Fibroblast of skin of right biceps (primary cell): ENCODE measurements at places on chromosomes 5 and 9.

DNA sequence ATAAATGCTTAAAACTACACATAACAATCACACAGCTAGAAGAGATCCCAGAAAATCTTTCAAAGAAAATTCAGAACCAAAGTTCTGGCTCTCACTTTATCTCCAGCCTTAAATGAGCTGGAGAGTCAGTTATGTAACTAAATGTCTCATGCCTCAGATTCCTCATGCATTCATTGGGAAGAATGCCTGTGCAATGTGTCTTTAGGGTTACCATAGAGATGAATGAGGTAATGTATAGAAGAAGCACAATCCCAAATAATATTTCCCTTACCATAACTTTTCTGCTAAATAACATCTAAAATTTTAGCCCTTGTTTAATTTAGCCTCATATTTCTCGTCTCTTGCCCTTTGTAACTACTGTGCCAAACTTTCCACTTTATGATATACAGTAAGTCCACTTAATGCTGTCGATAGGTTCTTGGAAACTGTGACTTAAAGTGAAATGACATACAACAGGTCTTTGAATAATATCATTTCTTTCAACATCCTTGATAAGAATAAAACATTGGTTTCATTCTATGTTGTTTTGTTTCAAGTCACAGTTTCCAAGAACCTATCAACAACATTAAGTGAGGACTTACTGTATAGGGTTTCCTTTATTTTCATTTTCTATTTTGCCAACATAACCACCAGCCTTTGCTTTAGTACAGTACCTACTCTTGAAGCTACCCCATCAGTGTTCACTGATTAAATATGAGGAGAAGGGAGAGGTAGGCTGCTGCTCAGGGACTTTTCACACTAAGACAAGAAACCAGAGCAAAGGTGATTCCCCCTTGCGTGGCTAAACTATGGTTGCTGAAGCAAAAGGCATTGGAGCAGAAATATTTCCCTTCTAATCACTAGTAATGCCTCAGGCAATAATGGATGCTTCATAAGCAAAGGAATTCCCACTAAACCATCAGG lies 295.7 kb upstream of the PTGER4 start:
- DNase-seq: peak; percentile 73

- no peak for DNase-seq
Measured at GRCh38 chr5:170634256-170634990, 130.6 kb downstream of the KCNIP1 start.

DNA sequence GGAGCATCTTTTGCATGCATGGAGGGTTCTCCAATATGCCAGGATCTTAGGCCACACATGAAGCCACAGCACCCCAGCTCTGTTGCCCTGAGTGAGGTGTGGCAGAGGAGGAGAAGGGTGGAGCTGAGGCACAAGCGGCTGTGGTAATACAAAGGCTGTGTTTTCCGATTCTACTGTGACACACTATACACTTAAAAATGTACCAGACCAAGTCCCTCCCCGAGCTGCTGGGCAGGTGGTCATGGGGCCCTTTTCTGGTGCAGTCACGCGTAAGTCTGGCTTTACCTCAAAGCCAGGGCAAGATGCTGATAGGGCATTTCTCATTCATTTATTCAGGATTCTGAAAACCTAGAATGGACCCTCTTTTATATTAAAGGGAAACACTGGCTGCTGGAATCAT lies 3.7 kb downstream of the ADGRV1 start:
- no peak for DNase-seq

- DNase-seq: no peak
Measured at GRCh38 chr5:60584304-60584703, 115.7 kb downstream of the DEPDC1B start.

GRCh38 chr5:117686926-117687325 lies 1112.3 kb upstream of the SEMA6A start:
- DNase-seq: no peak

- DNase-seq: no peak
Measured at GRCh38 chr5:87313216-87313615, 45.5 kb downstream of the RASA1 start.

GRCh38 chr5:106312360-106312759 lies 1358.4 kb downstream of the EFNA5 start:
- peak; percentile 73 for DNase-seq

- DNase-seq: peak; percentile 49
Measured at GRCh38 chr9:7640231-7640630, 159.3 kb downstream of the DMAC1 start.

DNA sequence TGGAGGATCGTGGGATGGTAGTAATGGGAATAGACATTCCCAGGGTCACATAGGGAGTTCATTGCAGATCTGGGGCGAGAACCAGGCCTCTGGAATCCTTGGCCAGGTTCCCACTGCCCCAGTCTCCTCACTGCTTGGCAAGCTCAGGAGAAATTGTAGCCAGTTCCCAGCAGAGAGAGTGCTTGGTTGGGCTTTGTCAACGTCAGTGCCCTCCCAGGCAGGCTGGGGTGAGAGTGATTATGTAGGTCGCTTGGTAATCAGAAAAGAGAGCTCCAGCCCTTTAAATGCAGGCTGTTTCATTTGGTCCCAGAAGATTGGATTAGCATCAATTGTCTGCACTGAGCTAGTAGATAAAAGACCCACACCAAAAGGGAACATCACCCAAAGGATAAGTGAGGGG lies 51.8 kb upstream of the GALNT10 start:
- peak; percentile 11 for DNase-seq

DNA sequence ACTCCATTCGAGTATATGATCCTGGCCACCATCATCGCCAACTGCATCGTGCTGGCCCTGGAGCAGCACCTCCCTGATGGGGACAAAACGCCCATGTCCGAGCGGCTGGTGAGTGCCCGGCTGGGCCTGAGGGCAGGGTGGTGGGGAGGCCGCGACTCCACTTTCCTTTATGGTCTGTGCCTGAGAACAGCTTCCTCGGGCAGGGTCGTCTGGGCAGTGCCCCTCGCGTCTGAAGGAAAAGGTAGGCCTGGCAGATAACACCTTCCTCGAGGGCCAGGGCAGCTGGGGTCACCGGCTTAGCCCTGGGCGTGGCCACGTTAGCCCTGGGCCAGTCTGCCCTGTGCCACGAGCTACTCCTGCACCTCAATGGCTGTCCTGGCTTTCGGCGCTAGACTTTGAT lies 1.5 kb downstream of the CACNA1B start:
- DNase-seq: no peak

DNA sequence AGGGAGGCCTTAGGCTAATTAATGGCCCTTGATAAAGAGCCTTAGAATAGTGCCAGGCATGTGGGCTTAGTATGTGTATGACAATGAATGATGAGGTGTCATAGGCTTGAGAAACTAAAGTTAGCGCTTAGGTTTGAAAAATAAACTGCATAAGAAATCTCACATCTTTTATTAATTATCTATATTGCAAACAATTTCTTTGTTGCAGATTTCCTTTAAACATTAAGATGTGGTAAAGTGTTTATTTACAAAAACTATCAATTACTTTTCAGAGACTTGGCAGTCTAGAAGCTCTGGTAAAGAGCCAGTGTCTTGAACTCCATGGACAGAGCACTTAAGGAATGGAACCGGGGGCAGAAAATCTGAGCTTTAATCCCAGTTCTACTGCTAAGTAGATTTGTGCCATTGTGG lies 23.1 kb downstream of the MAP1B start:
- peak; percentile 82 for DNase-seq

GRCh38 chr5:1510631-1511030 lies 13.1 kb downstream of the LPCAT1 start:
- DNase-seq: no peak

DNA sequence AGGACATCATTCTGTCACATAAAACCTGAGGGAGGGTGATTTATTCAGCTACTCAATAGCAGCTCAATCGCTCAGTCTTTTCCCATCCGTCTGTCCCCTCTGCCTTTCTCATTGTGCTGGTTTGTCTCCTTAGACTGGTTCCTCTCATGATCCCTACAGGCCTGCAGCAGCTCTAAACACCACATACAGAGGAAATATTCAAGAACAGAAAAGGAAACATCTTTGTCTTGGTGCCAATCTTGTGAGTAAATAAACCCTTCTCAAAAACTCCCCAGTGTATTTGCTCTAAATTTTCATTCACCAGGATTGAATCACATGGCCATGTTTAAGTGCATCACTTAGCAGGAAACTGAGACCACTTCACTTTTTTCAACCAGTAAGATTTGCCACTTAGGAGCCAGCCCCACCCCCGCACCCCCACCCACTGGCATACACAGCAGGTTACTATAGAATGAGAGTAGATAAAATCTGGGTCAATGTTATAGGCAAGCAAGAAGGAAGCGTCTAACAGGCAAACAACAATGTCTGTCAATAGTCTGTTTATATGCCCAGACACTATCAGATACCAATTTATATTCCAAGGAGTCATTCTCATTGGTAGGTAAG lies 895.5 kb upstream of the DMAC1 start:
- DNase-seq: no peak

DNA sequence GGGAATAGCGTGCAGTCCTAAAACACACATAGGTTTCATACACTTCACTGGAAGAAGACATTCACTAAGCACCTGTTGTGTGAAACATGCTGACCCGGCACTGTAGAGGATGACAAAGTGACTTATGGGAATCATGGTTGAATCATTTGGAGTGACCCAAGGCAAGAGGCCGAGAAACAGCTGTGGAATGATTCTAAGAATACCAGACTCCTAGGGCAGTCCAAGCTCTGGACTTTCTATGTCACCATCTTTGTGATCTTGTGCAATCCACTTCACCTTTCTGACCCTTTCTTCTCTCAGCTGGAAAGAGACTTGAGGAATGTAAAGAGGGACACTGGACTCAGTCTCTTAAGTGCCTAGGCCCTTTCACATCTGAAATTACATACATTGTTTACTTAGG lies 13.1 kb downstream of the MSANTD3 start:
- no peak for DNase-seq

DNA sequence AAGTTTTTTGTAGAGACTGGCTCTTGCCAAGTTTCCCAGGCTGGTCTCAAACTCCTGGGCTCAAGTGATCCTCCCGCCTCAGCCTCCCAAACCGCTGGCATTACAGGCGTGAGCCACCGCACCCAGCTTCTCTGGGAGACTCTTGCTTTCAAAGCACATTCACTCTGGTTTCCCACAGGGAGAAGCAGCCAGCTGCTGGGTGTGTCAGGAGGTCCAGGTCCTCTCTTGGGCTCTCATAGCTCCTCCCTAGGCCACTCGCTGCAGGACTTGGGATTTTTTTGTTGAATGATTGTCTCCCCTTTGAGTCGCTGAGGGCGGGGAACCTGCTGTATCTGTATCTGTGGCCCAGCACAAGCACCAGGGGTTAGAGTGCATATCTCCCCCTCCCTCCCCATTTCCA lies 68.4 kb upstream of the RAPGEF1 start:
- no peak for DNase-seq

- no peak for DNase-seq
Measured at GRCh38 chr5:60598424-60598823, 101.5 kb downstream of the DEPDC1B start.

DNA sequence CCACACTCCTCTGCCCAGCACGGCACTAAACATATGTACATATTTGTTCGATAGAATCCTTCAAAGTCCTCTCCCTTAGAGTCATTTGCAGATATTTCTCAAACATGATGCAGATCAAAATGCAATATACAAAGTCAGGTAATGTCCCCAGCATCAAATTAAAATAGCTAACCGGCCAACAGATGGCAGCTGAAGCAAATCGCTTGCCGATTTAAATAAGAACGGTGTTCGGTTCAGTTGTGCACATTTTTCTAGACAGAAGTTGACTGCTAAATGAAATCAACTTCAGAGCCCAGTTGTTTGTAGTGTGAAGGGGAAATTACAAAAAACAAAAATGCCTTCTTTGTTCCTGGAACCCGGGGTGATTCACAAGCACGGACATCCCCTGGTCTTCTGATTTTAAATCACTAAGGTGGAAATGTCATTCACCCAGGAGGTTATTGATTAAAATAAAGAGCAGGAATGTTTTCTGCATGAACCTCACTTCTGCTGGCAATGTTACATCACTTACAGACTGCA lies 219.2 kb downstream of the EBF1 start:
- DNase-seq: peak; percentile 21

- no peak for DNase-seq
Measured at GRCh38 chr5:134085411-134085810, 29.1 kb upstream of the TCF7 start.

- DNase-seq: peak; percentile 78
Measured at GRCh38 chr5:149605998-149606724, 24.9 kb downstream of the ARHGEF37 start.

DNA sequence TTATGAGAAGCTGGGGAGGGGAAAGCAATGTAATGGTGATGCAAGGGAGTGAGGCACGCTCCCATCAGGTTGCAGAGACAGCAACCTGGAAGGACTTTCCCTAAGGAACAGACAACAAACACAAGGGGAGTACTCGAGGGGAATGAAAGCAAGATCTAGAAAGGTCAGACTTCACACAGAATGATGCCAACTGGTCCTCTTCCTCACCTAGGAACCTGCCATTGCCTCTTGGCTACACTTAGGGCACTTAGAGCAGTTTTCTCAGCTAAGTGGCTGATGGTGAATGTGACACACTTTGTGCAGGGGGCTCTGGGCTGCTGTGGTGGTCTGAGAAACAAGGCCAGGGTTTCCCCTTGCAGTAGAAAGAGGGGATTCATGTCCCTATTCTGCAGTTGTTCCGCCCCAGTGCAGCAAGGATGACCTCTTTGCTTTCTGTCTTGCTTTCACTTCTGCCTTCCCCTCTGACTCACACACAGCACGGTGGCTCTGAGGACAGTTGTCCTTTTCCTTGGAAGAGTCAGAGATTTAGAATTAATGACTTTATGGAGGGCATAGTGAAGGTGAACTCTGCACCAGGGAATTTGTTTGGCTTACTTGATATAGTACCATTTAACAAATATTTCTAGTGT lies 394.0 kb upstream of the KLF4 start:
- no peak for DNase-seq

DNA sequence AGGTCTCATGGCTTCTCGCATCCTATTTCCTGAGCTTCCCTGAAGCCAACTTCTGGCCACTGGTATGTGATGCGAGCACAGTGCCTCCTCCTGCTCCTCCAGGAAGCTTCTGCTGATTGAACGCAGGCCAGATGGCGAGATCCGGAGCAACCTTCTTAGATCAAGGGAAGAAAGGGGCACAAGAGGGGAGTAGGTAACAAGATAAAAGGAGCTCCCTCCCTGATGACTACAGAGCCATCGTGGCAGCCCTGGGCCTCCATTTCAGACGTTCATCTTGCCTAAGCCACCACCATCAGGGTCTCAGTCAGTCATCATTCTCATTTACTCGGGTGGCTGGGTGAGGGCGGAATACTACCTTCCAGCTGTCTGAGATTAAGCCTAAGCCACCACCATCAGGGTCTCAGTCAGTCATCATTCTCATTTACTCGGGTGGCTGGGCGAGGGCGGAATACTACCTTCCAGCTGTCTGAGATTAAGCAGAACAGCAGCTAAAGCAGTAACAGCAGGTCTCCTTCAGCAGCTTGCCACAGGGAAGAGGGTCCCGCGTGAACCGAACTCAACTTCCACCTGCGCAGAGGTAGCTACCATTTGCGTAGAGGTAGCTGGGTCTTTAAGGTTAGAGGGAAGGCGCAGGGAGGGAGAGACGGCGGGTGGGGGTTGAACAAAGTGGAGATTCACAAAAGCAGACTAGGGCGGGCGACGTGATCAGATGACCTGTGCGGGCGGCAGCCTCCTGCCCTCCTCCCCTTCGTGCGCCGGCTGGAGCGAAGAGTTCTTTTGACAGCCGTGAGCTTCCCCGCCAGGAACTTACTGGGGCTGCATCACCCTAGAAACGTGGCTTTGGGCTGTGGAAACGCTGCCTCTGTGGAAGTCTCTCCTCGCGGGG lies 27.9 kb upstream of the MGAT1 start:
- peak; percentile 57 for DNase-seq
